ENCODE measurements at places on chromosomes 3 and 15.

GRCh38 chr15:41503669-41504010 lies 10.0 kb downstream of the ITPKA start:
- no peak for DNase-seq

DNA sequence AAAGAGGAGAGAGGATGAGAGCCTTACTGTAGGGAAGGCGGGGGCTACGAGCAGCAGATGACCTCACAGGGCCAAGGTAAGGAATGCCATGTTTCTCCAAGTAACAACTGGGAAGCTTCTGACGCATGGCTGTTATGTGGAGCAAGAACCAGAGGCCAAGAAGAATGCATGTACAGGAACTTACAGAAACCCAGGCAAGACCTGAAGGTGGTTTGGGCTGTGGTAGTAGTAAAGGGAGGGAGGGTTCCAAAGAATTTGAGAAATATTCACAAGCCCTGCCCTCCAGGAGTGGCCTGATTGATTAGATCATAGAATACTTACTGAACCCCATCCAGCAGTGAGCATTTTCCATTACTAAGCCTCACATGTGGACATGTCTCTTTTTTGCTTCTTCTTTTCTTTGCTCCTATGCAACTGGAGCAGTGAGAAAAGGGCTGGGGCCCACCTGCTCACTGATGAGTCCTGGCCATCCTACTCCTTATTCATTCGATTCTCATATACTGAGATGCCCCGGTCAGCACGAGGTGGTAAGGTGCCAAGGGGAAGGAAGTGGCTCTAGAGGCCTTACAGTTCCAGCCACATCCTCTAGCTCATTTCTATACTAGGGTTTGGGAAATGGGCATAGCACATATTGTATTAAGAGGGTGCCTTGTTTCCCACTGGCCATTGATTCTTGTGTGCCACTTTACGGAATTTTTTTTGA lies 8.3 kb upstream of the SLC12A8 start:
- no peak for DNase-seq

- DNase-seq = no peak
Measured at GRCh38 chr3:42077785-42078184, 13.4 kb upstream of the TRAK1 start.

DNA sequence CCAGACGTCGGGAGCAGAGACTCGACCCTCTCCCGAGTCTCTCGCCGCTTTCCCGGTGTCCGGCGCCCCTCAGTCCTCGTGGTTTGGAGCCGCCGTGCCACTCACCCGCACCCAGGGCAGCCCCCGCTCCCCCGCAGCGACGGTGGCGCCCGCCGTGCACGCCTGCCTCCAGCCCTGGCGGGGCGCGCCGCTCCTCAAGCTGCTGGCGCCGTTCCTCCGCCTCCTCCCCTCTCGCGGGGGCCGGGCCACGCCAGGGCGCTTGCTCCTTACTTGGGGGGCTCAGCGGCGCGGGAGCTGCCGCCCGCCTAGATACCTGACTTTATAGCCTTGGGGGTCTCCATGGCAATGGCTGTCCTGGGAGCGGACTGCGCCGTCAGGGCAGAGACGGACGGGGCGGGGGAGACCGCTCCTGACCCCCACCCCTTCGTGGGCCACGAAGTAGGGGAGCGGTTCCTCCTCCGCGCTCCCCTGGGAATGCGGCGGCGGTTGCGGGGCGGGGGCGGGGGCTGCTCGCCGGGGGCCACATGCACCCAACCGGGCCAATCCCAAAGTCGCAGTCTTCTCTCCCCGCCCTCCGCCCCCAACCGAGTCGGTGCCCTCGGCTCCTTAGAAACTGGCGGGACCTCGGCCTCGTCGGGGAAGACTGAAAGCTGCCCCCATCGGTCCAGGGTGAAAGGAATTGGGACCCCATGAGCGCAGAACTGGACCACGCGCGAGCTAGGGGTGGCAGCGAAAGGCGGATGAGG lies at the start of gene ANKRD63:
ANKRD63 (minus strand) TSS at position 196 of the 746 bp plus-strand sequence. CDS start 478 bp downstream, outside the sequence.
- DNase-seq = peak; percentile 40

DNA sequence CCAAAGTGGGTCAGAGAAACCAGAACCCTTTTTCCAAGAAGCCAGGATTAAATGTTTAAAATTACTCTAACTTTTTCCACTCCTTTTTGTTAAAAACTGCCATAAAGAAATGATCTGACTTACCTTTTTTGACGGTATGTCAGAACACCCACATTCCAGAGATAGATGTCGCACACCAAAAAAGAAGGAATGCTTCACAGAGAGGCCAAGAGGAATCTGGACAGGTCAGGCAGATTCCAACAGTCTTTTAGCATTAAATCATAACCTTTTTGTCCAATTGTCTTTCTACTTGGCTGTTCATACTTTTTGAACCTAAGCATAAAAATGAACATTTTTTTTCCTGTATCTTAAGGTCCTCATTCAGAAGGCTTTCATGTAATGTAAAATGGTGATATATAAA lies 846.9 kb downstream of the NSUN3 start:
- DNase-seq = no peak

DNA sequence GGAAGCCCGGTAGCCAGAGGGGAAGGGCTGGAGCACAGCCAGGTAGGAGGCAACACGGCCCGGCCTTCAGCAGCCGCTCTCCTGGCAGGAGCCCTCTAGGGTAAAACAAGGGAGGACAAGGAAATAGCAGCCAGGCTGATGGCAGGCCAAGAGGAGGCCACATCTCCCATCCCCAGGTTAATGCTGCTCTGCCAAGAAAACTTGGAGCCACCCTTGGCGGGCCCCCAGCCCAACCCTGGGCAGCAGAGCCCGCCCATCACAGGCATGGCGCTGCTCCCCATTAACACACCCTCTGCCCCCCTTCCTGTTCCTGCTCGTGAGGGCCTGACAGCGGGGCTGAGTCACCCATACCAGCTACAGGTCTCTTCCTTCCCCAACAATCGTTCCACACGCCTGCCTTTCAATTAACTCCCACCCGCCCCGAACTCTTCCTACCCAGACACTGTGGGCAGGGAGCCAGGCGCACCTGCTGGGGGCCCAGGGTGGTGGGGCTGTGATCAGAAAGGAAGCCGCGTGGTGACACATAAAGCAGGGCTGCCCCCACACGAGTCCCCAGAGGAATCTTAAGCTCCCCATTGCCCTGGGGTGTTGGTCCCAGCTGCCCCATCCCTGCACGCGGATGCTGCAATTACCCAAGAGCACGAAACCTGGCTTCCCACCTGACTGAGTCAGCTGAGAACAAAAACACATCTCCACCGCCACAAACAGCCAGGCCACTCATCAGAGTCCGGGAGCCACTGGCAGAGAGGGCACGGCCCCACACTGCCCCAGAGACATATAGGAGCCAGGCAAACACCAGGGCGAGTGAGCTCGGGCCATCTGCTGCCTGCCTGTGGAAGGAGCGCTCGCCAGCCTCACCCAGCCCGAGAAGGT lies at the start of gene C15orf62:
C15orf62 (plus strand) TSS at position 707 of the 873 bp plus-strand sequence. CDS start 516 bp downstream, outside the sequence.
- peak; percentile 86 for DNase-seq

GRCh38 chr3:143793971-143794370 lies 54.3 kb downstream of the SLC9A9 start:
- DNase-seq = no peak

- no peak for DNase-seq
Measured at GRCh38 chr3:5012367-5012766, 33.1 kb downstream of the BHLHE40 start.

GRCh38 chr3:123278446-123278845 lies 76.7 kb downstream of the SEC22A start:
- no peak for DNase-seq

DNA sequence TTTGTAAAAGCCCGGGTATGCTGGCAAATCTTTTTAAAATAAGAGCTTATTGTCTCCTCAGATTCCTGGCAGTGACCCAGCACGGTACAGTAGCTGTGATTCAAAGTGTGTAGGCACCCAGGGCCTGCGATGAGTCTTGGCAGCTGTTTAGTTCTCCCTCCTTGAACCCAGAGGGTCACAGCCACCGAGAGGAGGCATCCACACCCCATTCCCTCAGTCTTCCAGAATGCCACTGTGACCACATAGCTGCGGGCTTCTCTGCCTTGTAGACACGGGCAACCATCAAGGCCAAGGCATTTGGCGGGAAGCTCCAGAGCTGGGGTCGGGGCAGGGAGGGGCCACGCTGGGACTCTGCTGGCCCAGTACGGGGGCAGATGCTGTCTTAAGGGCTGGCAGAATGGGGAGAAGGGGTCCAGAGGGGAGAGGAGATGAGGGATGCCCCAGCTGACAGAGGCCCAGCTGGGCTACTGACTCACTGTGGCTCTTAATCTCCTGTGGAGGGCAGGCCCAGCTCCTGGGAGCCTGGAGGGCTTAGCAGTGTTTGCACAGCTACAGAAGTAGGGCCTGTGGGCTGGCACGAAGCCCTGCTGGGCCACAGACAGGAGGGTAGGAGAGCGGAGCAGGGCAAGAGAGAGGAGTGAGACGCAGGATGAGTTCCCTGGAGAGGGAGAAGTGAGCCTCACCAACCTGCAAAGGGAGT lies 68.8 kb upstream of the DLG1 start:
- DNase-seq = no peak

DNA sequence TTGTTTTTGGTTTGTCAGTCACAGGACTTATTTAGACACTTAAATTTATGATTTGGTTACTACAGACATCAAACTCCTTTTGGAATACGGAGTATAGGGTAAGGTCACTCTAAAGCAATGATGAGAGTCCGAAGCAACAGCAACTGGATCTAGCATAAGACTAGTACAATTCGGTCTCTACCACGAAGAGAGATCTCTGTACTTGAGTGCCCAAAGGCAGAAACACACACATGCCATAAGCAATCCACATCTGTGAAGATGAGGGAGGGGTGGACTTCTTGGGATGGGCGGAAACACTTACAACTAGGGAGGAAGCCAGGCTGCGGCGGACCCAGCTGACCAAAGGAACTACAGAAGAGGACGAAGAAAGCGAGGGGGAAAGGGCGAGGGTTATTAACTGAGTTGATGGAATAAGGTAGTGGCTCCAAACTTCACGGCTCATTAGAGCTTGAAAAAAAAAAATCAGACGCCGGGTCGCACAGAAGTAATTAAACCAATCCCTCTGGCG lies 595 bp downstream of the DPH6 start:
- DNase-seq = peak; percentile 62

DNA sequence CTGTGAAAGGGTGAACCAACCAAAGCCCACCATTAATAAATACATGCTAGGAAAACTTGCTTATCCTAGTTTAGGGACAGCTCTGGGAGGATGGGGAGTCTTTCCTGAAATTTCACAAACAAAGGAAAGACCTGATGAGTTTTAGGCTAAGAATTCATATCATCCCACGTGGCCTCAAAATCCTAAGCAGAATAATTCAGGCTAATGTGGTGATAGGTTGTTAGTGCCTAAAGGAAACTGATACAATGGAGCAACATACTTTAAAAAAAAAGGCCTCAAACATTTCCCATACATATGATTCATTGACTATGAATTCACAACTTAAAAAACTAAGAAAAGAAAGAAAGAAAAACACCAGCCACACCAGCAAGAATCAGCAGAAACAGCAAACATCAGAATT lies 126.9 kb upstream of the CNTN4 start:
- no peak for DNase-seq

DNA sequence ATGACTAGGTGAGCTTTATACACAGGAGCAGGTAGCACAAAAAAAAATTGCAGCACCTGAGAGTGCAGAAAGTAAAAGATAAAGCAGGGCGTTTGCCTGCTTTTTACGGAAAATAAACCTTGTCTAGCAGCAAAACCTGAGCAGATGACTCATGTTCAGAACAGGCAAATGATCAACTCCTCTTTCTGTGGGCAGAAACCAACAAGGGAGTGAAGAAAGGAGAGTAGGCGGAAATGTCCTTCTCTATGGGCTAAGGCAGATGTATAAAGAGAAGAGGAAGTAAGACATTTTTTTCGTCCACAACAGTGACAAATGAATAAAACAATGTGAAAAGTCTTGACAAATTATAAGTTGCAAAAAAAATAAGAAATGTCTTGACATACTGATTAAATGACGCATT lies 24.5 kb upstream of the GMNC start:
- no peak for DNase-seq

DNA sequence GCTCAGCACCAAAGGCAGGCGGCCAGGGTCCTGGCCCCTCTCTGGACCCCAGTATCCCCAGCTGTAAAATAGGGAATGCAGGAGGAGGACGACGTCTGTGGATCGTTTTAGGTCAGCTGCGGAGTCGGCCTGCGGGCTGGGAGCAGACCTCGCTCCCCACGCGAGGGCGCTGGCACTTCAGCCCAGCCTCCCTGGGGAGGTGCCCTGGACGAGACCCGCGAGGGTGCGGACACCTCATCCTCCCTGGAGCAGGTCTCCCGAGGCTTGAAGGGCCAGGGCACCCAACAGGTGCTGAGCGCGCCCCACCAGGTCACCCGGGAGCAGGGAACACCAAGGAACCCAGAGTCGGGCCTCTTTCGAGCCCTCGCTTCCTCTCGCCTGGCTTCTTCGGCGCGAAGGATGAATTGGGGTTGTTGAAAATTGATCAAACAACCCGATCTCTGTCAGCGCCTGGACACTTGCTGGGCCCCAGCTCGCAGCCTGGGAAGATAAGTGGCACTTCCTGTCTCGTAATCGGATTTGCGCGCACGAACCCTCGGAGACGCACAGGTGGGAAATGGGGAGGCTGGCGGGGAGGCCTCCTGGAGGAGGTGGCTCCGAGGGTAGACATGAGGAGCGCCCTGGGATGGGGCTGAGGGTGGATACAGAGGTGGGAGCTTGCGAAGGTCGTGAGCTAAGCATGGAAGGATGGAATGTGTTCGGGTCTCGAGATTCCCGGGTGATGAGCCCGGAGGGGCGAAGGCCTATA lies 588 bp upstream of the VIPR1 start:
- DNase-seq = peak; percentile 47

DNA sequence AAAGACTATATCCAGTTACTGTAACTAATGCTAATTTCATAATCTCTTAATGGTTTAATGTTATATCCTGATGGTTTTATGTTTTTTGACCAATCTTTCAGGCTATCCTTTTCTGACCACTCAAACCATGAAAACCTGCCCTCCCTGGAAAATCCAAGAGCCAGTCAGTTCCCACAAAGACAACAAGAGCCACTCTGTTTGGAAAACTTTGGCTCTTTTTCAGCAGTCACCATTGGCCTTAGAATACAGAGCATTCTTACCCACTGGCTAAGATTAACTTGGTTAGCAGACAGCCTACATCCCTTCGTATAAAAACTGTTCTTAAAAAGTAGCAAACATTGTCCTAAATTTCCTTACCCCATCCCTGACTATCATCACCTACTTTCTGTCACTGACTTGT lies 32.9 kb downstream of the ALCAM start:
- DNase-seq = no peak

- DNase-seq = peak; percentile 3
Measured at GRCh38 chr3:101813817-101814440, 34.9 kb downstream of the NXPE3 start.

DNA sequence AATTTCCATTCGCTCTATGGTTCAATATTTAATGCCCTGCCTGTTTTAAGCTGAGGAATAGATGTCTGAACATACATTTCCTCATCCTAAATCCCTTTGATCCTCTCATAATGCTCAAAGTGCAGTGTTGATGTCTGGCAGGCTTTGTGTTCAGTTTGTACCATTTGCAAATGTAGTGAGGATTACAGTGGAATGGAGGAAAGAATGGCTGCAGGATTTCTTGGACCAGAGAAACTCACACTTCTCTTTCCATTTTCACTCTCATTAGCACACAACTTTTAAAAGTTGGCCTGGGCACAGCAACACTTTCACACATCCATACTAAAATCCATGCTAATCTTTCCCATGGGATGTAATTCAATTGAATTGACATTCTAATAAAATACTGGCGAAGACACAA lies 28.6 kb upstream of the THRB start:
- no peak for DNase-seq

GRCh38 chr3:9808345-9809037 lies 1.6 kb upstream of the TTLL3 start:
- no peak for DNase-seq

All from NCI-H2081 (cell line).